MG63 (cell line): ENCODE measurements at places on chromosomes 6 and 20. TPM values are rescaled to one million over a fixed set of nuclear protein-coding genes. Genes with fewer than 3 reads are reported as not detected.
A peak's percentile ranks its signal among the peaks of the same experiment; 100 is the strongest.

MYT1 gene
- total RNA-seq = not detected in 2 replicates

SFT2D1 gene
- total RNA-seq = 22.6 and 28.8 TPM in 2 replicates

SLC4A11 gene
- total RNA-seq = 0.20 TPM in 1 of 2 replicates, not detected in the other

DNA sequence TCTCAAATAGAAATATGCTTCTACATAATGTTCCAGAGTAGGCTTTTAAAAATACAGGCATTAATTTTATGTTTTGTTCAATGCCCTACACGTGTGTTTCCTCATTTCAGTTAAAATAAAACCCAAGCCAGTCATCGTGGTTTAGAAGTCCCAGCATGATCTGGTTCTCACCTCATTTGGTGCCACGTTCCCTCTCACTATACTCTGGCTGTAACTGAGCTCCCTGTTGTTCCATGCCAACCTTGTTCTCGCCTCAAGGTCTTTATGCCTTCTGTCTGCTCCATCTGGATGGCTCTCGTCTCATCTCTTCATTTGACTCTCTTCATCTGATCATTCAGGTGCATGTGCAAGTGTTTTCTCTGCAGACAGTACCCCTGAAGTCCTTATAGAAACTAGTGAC, 32.6 kb downstream of the HDGFL1 start:
- no peak for DNase-seq

GRCh38 chr20:15867899-15868298, 705.3 kb downstream of the KIF16B start:
- no peak for DNase-seq

DNA sequence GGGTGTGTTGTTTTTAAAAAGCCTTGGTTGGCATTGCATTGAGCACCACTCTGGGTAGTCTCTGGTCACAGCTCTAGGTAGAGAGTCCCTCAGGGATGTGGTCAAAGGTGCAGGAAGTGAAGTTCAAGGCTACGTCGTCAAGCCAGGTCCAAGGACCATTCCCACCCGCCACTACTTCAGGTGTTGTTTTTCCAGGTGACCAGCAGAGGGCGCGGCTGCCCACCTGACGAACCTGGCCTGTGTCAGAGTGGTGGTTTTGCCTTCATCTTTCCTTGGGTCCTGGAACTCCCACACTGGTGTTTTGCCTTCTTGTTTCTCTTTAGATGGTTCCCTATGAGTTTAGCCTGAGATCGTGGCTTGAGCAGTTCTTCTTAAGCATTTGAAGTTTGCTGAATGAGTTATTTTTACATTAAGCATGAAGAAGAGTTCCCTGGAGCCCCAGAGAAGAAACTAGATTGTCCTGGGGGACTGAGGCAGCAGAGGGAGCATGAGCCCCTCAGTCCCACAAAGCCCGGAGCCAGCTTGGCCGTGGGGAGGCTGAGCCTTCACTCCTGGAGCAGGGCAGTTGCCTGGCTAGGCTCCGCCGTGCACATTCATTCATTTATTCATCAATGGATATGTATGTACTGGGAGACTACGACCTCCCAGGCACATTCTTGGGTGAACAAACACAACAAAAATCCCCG, 5.6 kb upstream of the PHACTR3 start:
- no peak for DNase-seq

SLC22A1 gene
- not detected in 2 replicates for total RNA-seq

RSPH9 gene
- total RNA-seq = not detected in 2 replicates

PLG gene
- not detected in 2 replicates for total RNA-seq

- DNase-seq = peak; percentile 29
Observed at GRCh38 chr20:43840382-43841070, 74.1 kb upstream of the TOX2 start.

DNA sequence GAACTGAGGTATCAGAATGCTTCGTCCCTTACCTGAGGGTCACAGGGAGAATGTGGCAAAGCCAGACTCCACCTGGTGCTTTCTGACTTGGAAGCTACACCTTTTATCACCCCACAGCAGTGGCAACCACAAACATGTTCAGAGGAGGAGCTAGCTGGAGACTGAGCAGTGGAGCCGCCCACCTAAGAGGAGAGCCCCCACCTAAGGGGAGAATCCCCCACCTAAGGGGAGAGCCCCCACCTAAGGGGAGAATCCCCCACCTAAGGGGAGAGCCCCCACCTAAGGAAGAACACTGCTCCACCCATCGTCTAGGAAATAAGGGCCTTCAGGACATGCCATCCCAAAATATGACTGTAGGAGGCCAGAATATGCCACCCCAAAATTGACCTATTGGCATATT, 4.0 kb downstream of the SLC52A3 start:
- no peak for DNase-seq

DNA sequence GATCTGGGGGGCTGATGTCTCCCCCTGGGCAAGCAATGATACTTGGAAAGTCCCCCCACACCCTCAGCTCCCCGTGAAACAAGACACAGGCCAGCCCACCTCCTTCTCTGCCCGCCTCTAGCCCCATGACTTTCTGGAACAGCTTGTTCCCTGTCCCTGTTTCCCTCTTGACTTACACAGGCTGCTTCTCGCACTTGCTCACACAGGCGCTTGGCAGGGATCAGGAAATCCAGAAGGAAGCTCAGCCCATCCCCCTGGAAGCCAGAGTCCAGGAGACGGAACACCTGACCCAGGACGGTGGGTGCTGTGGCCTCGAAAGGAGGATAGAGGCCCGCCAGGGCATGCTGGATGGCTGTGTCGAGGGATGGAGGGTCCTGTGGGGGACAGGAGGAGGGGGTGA, 14.8 kb downstream of the KIAA1755 start:
- no peak for DNase-seq

DNA sequence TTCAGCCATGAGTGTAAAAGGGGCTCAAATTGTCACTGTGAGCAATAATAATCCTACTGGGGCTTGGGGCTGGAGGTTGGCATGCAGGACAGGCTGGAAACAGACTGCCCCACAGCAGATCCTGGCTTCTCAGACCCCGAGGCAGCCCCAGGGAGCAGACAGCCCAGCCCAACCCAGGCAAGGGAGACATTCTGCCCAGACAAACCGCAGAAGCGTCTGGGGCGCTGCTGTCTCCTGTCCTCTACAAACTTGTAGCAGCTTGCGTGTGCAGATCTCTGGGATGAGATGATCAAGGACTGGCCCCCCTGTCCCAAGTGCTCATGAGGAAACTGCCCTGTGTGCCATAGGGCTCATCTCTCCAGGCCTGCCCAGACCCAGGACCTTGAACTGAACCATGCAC, 84.6 kb downstream of the MAFB start:
- DNase-seq = no peak
